A549 treated with GW870086 at 1 μM for 4 hours (cell line): ENCODE measurements at places on chromosomes 11 and 22. TPM values are rescaled to one million over a fixed set of nuclear protein-coding genes. Genes with fewer than 3 reads are reported as not detected.

Gene MRPL48
- total RNA-seq, result 46.3 to 57.0 TPM (median 48.9 TPM) in 5 replicates

Gene ZBED4
- total RNA-seq, result 9.5 to 12.4 TPM (median 11.9 TPM) in 5 replicates

Gene TSPAN32
- not detected in 5 replicates for total RNA-seq

Gene MAPK8IP1
- total RNA-seq, result 4.3 to 7.1 TPM (median 6.0 TPM) in 5 replicates
